Activated CD4-positive, alpha-beta T cell treated with anti-CD3 and anti-CD28 coated beads, Interleukin-2, Interleukin-6, amounts not matched to agents 100 ng/mL and 50 ng/mL, durations not matched to agents 16 hours and 8 hours (primary cell): ENCODE measurements at places on chromosomes 5 and 9.

- no peak for DNase-seq
These were observed 4.8 kb upstream of the NFIL3 start for GRCh38 chr9:91428436-91428835.

- DNase-seq: no peak
These were observed 215.0 kb downstream of the PARP8 start for GRCh38 chr5:50881407-50881806.

GRCh38 chr9:103949096-103949495 lies 145.0 kb upstream of the SMC2 start:
- DNase-seq: no peak

DNA sequence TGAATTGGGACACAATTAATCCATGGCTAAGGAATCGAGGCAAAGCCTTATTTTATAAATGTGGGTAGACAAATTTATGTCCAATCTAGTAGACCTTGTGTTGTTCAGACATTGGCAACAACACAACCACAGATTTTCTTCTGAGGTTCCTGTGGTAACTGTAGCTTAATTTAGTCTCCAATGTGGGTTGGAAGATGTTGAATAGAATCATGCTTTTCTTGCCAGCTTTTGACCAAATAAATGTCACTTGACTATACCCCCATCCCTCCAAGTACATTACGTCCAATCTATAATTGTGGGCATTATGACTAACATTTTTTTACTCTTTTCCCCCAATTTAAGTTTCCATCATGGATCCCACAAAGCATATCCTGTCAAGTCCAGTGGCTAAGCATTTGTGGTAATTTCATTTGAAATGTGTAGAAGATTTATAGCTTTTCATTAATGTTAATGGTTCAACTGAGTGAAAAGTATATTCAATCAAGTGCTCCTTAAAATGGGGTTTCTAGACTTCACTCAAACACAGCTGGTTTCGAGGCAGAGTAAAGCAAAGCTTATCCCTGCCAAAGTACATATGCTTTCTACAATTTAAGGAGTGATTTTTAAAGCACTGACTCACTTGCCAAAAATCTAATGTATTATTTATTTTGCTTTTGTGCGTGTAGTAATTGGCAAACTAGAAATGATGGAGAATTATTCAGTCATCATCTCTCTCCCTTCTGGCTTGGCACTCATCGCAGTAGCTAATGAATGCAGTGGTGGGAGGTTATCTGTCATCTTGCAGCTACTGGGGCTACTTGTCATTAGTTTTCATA lies 141.8 kb downstream of the FAM174A start:
- DNase-seq: no peak

DNA sequence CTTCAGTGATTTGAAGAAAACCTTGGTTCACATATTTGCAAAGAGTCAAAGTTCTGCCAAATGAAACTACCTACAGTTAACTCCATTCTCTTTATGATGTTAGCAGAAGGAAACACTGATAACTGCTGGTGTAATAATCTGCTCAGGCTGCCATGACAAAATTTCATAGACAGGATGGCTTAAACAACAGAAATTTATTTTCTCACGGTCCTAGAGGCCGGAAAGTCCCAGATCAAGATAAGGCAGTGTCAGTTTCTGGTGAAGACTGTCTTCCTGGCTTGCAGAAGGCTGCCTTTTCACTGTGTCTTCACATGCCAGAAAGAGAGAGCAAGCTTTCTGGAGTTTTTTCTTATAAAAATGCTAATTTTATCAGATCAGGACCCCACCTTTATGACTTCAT lies 102.4 kb upstream of the PARP8 start:
- DNase-seq: peak; percentile 63

GRCh38 chr5:122600924-122601323 lies 174.0 kb upstream of the SNX2 start:
- DNase-seq: no peak

DNA sequence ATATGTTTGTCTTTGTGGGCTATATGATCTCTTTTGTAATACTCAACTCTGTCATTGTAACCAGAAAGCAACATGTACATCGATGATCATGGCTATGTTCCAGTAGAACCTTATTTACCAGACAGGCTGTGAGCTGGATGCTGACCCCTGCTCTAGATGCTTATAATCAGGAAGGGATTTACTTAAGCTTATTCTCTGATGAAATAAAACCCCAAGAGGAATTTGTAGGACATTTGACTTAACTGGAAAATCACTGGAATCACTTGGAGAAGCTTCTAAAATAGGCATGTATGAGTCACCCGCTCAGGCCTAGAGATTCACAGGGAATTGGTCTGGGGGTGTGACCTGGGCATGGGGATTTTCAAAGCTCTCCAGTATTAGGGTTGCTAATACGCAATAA lies 285.8 kb upstream of the ZNF608 start:
- no peak for DNase-seq

DNA sequence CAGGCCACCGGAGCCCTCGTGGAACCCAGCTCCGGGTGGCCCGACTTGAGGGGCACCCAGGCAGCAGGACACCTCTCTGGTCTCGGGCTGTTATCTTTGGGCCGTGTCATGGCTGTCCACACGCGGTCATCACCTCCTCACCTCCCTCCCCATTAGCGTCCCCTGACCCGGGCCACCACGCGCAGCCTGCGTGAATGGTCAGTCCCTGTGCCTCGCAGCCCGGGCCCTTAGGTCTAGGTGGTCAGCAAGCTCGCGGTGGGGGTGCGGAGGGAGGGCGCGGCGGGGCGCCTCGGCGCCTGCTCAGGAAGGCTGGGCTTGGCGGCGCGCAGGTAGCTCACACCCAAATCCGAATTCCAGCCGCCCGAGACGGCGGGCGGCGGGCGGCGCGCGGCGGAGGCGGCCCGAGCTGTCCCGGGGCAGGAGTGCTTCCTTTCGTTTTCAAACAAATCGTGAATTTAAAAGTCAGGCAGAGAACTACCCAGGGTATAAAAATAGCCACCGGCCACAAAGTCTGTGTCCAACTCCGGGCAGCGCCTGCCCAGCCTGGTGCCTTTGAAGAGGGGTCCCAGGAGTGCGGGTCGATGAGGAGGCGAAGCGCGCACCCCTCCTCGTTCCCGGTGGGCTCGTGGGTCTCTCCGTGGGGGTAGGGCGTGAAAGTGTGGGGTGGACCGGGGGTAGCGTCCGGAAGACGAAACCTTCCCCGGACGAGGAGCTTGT lies 1.0 kb upstream of the RXRA start:
- no peak for DNase-seq

DNA sequence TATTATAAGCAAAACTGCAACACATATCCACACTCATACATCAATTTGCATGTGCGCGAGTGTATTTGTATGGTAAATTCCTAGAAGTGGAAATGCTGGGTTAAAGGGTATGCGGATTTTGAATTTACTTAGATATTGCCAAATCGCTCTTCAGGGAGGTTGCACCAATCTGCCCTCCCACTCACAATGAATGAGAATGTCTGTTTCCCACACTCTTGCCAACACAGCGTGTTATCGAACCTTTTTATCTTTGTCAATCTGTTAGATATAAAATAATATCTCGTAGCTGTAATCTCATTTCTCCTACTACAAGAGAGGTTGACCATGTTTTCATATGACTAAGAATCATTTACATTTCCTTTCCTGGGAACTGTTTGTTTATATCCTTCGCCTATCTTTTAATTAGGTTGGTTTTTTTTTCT lies 35.7 kb downstream of the LHX2 start:
- DNase-seq: no peak

GRCh38 chr9:35042081-35042604 lies 30.3 kb downstream of the VCP start:
- no peak for DNase-seq

- DNase-seq: no peak
These were observed 159.8 kb downstream of the SYK start for GRCh38 chr9:90961375-90961774.

DNA sequence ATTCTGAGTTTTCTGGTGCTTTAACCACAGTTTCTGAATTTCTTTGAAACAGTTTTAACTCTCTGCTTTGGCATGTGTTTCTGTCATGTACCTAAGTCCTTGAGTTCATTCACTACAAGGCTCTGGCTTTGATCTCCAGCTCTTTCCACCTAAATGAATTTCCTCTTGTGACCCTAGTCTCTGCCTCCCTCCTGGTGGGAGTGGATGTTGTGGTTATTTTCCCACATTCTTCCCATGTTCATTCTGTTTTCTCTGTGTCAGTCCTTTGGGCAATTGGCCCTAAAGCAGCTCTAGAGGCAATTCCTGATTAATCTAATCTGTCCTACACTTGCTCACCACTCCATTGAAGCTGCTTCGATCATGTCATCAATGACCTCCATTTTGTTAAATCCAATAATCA lies 28.4 kb upstream of the DPYSL3 start:
- DNase-seq: no peak

- DNase-seq: no peak
These were observed 20.0 kb upstream of the CEP72 start for GRCh38 chr5:592158-592557.

DNA sequence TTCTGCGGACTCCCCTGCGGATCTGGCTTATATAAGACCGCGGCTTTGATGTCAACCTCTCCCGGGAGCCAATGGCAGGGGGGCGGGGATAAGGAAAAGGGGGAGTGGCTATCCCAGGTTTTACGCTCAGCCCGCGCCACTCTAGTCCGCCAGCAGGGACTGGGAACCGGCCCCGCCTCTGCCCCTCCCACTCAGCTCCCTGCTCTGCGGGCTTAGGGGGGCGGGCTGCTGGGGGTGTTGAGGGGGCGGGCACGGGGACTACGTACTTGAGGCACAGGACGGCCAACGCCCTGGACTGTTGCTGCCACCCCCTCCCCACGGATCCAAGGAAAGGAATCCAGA lies at the start of gene HAND1:
Gene HAND1 (minus strand): TSS at position 4 of the 342 bp plus-strand sequence. CDS start 219 bp downstream, outside the sequence.
- no peak for DNase-seq

DNA sequence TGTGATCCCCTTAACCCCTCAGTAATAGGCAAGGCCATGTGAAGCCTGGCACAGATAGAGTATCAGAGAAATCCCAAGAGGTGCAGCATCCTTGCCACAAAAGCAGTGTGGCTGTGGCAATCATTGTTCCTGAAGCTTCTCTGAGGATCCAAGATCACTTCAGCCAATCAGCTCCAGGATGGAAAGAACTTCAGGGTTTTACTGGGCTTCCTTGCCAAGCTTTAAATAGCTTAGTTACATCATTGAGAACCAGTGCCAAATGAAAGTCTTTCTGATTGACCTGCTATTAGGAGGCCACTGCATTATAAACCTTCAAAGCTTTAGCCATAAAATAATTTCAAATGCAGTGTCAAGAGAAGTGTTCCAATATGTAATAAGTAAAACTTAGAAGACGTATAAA lies 430.6 kb downstream of the PIK3R1 start:
- no peak for DNase-seq

- DNase-seq: no peak
These were observed 39.1 kb downstream of the SYK start for GRCh38 chr9:90840696-90841095.

DNA sequence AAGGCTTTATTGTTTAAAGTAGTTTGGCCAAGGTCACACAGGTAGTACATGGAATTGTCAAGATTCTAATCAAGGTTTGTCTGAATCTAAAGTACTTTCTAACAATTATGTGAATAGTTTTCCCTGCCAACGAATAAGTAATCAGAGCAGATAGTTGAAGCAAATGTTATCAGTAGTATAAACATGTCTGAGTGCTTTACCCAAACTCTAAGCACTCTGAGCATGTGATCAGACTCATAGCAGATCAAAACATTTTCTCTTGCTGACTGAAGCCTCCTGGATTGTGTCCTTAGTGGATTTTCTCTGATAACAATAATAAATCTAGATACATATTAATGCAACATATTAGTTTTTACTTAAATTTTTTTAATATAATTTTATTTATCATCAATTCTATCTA lies 995.0 kb downstream of the EFNA5 start:
- no peak for DNase-seq

- no peak for DNase-seq
These were observed 9.3 kb downstream of the CDO1 start for GRCh38 chr5:115806986-115807653.
